Testis (tissue), 5 donors: ENCODE measurements at places on chromosomes 2 and 18.

DNA sequence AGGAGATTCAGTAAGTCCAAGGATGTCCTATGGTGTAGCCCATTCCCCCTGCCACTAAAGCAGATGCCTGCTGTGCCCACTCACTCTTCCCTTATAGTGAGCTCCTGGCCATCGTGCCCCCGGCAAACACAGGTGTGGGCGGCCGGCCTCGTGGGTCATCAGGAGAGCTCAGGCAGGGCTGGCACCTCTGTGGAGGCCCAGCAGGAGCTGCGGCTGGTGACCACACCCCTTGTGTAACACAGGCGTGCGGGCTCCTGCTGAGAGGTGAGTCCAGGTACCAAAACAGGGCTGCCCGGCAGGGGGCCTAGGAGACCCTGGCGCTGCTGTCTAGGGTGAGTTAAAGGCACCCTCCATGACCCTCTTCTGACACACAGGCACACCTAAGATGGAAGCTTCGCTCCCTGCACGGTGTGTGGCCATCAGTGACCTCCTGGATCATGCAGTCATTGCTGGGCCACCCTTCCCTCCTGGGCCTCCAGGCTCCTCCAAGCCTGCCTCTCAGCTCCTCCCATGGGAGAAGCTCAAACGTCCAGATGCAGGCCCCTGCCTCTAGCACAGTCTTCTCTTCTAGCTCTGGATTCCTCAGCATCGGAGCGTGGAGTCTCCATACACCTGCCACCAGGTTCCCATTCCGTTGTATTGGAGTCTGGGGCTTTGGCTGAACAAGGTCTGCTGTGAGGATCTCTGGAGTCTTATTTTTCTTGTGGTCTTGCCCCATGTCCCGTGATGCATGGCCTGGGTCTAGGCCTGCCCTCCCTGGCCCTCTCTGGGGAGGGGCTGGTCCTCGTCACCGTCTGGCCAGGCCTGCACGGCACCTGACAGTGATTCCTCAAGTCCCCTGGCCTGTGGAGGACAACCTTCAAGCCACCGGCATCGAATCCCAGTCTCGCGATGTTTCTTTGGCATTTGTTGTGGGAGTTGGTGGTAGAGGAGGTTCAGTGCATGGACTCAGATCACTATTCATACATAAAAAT, 246.9 kb downstream of the ACKR3 start:
- no peak for DNase-seq

DNA sequence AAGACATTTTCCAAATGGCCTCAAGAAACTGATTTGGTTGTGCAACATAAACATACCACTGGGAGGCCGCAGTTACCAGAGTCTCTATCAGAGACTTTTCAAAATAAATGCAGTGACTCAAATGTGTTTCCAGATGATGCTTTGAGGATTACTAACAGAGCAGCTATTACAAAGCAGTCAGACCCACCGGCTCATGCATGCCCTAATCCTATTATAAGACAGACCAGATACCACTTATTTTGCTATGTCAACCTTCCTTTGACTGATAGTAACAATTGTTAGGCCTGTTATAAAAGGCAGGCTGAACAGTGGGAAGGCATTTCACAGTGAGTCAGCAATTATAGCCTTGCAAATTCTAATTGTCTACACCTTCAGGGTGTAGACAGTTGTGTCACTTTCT, 217.7 kb downstream of the LRRTM1 start:
- DNase-seq: no peak

GRCh38 chr18:67367540-67367939, 149.0 kb downstream of the DSEL start:
- no peak for DNase-seq

DNA sequence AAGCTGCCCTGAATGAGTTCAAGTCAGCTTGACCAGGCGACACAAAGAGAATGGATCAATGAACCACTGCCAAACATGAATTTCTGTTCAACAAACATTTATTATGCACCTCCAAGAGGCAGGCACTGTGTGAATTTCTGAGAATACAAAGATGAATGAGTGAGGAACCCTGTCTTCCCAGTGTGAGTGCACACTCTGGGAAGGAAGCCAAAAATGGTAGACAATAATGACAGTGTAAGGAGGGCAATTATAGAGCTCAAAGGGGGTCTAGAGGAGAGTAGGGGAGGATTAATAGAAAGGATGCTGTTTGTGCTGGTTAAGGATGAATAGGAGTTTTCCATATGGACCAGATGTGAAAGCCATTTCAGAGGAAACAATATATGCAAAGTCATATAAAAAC, 213.4 kb downstream of the DCC start:
- no peak for DNase-seq

GRCh38 chr2:64017811-64018700, 1.2 kb downstream of the VPS54 start:
- peak; percentile 42 for DNase-seq

DNA sequence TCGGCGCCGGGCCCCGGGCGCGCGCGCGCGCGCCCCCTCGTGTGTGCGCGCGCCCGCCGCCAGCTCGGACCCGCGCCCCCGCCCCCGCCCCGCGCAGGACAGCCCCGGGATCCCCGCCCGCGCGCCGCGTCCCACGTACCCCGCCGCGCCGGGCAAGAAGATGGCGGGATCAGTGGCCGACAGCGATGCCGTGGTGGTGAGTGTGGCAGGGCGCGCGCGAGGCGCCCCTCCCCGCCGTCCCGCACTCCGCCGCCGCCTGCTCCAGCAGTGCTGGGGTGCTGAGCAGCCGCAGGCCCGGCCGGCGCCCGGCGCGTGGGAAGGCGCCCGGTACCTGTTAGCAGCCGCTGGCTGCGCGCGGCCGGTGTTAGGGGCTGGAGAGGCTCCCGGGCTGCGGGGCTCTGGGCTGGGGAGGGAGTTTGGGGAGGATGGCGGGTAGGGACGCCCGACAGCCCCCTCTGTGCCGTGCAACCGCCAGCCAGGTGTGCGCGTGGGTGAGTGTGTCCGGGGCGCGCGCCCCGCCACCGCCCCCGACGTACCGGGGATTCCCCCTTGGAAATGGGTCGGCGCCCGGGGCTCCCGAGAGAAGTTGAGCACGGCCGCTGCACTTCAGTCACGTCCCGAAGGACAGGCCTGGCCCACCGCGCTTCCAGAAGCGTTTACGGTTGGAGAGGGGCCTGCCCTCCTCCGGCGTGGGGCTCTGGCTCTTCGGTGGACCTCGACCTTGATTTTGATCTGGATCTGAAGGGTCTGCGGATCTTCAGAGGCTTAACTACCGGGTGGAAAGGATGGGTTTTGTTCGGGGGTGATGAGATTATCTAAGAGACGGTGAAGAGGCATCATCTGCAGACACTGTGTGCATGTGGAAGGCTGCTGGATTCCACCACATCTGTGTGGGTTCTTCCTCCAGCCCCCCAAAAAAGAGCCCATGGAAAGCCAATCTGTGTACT, 697 bp downstream of the LGALSL start:
- DNase-seq: peak; percentile 79

DNA sequence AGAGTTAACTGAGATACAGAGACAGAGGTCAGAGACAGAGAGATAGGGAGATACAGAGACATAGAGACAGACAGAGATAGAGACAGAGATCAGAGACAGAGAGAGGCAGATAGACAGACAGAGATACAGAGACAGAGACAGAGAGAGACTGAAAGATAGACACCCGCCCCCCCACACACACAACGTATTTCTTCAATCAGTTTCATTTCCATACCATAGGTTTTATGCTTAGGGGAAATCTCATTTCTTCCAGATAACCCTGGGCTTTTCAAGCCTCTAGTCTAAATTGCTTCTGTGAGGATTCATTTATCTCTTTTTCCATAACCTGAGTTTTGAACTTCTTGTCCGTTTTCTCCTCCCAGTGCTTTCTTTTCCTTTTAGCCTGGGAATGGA, 94.6 kb downstream of the CD8B2 start:
- DNase-seq: no peak

DNA sequence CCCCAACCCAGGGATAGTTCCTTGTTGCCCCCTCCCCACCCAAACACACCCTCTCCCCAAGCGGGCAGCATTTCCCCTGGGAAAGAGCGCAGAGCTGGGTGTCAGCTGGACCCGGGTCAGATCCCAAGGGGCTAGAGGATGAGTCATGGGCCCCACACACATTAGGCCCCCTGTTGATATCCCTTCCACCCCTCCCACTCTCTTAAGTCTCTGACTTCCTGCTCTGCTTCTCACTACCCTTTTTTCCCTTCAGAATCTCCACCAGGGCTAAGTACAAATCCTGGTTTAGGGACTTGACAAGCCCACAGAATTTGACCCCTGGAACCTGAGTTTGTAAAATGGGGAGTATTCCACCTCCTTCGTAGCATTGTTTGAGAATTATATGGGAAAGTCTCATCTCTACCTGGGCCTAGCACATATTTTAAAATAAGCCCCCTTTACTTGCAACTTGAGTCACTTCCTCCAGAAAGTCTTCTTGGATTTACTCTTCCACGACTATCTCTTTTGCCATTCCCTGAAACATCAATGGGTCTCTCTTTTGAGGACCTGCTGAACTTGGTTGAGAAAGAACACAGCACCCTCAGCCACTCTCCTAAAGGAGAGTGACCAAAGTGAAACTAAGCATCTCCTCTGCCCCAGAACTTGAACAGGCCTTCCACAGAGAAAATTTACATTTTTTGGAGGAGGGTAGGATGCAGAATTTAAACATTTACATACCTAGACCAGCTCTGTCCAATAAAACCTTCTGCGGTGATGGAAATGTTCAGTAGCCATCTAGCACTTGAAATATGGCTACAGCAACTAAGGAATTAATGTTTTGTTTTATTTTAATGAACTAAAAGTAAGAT, 4.7 kb downstream of the RTKN start:
- DNase-seq: no peak

DNA sequence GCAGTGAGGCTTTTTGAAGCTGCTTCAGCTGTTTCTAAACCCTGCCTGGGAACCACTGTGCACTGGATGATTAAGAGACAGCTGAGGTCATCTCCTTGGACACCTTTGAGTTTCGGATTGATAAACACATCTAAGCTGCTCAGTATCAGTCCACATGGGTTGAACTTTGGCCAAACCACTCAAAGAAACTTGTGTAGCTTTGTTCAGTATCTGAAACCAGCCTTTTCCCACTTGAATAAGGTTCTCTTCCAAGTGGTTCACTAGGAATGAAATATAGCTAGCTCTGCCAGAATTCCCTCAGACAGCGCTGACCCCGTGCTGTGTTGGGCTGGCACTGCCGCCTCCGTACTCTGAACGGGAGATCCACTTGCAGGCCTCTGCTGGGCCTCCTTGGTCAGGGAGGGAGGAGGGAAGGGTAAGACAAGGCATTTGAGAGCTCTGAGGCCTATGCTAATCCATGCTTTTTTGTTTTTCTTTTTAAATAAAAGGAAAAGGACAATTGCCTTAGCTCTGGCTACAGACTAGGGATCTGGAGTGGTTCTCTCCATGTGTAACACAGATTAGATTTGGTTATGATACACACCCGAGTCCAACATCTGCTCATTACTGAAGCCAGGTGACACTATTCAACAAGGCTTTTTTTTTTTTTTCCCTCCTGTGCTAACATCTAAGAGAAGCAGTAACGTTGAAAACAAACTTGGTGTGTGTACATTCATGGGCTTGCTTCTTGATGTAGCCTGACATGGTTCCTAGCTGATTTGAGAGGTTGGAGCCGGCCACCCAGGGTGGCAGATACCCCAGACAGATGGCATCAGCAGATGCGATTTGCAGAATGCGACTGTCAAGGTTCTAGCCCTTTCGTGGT, 67.7 kb downstream of the NCK2 start:
- DNase-seq: peak; percentile 58

- DNase-seq: no peak
Observed at GRCh38 chr18:55083461-55083860, 124.2 kb upstream of the CCDC68 start.

- DNase-seq: no peak
Observed at GRCh38 chr18:34495506-34495905, 214.6 kb upstream of the DTNA start.

GRCh38 chr2:220491670-220492069, 864.2 kb downstream of the SLC4A3 start:
- no peak for DNase-seq

DNA sequence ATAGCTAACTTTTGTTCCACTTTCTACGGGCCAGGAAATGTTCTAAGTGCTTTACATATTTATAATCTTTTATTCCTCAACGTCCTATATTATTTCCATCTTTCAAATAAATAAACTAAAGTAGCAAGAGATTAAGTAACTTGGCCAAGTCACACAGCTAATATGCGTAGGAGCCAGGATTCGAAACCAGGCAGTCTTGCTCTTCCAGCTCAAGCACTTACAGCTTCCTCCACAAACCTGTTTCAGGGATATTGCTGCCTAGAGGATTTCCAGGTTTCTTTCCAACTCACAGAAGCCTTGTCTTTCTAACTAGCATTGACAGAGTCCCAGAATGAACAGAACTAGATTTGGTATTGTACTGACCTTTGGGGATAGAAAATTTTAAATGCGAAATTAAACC, 102.5 kb downstream of the FIGN start:
- DNase-seq: no peak

- no peak for DNase-seq
Observed at GRCh38 chr18:58110398-58110797, 66.4 kb downstream of the NEDD4L start.

- DNase-seq: peak; percentile 87
Observed at GRCh38 chr2:43269074-43269572, 42.7 kb upstream of the ZFP36L2 start.

- DNase-seq: peak; percentile 59
Observed at GRCh38 chr2:191539068-191539467, 138.9 kb upstream of the NABP1 start.

DNA sequence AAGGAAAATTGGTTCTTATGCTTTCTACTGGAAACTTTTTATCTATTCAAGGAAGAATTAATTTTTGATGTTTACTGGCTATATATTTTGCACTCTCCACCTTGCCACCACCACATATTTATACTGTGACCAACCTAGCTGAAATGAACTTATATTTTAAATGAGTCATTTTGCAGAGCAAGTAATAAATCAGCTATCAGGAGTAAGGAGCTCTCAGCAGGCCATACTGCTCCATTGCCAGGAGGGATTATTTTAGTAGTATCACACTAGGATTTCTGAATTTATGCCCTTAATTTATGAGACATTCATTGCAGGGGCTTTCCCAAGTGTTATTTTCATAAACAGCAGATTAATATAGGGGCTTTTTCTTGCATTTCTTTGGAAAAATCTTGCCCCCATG, 125.8 kb upstream of the CYP1B1 start:
- no peak for DNase-seq

DNA sequence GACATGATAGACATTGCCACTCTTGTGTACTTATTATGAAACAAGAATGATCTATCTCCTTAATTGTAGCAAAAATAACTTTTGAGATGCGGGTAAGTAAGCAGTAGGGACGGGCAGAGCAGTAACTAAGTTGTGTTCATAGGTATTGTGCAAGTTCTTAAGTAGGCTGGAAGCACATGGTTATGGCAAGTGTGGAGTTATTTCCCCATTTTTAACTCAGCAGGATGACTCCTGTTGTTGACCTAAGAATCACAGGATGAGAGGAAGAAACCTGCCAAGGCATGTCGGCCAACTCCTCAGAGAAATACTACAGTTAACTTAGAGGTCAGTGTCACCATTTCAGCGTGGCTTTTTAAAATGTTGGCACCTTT, 51.1 kb upstream of the FN1 start:
- DNase-seq: no peak

DNA sequence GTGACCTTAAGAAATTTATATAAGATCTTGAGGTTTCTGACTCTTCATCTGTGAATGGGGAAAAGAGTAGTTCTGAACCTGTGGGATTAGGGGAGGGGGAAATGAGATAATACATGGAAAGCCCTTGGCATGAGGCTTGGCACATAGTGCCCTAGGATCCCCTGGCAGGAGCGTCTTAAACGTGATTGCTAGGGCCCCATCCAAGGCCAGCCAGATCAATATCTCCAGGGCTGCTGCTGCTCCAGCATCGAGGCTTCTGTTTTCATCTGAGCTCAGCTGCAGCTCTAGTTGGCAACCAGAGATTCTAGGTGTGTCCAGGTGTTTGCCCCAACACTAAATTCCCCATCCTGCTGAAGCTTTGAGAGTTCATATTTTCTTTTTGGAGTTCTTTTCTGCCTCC, 71.0 kb downstream of the IL1R2 start:
- no peak for DNase-seq
